NCI-H187 (cell line): ENCODE measurements at places on chromosomes 12 and 14.

DNA sequence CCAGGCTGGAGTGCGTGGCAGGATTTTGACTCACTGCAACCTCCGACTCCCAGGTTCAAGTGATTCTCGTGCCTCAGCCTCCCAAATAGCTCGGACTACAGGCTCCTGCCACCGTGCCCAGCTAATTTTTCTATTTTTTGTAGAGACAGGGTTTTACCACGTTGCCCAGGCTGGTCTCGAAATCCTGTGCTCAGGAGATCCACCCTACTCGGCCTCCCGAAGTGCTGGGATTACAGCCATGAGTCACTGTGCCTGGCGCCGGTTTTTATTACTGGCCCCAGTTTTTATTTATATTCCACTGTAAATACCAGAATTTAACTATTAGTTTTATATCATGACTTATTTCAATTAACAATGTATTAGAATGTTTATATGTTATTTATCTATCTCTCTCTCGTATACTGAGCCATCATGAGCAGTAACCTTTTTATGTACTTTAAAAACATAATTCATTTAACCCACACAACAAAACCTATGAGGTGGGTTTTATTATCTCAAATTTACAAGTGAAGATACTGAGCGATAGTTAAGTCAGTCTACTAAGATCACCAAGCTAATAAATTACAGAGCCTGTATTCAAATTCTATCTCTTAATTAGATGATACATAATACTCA lies 47.8 kb downstream of the HECTD1 start:
- DNase-seq: no peak

DNA sequence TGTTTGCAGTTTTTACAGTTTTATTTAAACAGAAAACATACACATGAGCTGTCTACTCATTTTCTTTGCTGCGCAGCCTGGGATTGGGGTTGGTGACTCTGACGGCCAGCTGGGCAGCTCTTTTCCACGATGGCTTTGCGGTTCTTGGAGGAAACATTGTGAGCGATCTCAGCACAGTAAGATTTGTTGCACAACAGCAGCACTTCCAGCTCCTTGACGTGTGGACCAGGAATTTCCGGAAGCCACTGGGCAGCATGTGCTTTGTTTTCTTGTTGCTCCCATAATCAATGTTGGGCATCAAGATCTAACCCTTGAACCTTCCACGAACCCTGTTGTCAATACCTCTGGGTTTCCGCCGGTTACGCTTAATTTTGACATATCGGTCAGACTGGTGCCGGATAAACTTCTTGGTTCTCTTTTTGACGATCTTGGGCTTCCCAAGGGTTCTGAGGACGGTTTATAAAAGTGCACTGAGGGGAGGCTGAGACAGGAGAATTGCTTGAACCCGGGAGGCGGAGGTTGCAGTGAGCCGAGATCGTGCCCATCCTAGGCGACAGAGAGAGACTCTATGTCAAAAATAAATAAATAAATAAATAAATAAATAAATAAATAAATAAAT lies 21.8 kb downstream of the FKBP11 start:
- DNase-seq: no peak

DNA sequence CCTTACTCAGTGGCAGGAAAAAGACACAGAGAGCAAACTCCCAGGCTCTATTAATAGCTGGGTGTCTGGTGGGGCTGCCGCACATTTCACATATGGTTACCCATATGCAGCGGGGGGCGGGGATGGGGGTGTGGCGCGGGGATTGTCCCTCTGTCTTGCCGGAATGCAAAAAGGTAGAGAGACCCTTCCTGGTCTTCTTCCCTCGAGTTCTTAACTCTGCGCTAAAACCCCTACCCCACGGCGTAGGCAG lies 1.7 kb downstream of the PRMT8 start:
- DNase-seq: no peak

DNA sequence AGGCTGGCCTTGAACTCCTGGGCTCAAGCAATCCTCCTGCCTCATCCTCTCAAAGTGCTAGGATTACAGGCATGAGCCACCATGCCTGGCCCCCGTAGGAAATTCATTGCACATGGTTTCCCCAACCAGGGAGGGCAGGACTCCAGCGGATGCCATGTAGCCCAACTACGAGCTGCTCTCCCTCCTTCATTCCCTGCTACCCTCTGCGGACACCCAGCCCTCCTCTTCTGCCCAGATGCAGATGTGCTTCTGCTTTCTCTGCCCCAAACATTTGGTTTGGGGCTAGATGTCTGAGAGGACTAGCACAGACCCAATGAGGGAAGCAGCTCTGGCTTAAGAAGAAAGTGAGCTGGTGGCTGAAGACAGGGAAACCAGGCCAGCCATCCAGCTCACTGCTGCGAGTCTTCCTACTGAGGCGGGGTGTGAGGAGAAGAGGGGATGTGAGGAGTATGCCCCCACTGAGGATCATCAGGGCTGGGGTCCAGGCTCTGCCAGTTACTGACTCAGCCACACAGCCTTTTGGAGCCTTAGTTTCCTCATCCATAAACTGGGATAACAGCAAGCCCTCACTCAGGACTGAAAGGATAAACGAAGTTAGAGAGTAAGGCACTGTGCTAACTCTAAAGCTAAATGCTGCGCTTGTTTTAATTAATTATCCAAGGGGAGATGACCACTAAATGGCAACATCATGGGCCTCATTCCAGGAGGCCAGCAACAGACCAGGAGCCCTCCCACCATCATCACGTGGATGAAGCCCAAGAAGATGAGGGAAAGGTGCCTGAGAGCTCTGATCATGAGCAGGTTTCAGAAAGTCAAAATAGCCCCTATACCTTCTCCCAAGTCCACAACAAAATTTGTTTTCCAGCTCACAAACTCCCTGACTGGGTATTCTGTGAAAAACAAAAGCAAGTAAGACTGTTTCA lies 10.9 kb downstream of the CTDSP2 start:
- DNase-seq: no peak

DNA sequence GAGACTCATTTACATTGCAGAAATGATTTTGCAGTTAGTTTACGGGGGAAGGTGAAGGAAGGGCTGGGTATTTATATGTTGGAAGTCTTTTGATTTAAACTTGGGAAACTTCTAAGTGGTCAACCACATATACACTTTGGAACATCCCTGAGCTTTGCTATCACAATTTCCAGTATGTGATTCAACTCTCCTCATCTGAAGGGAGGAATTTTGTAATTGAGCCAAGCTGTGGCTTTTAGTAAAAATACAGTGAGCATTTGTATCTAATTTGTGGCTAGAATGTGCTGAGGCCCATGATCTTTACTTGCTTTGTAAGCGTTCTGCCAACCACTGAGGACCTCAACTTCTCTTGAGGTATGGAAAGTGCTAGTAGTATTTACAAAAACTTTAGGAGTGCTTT lies 235.0 kb upstream of the PDZRN4 start:
- DNase-seq: no peak

DNA sequence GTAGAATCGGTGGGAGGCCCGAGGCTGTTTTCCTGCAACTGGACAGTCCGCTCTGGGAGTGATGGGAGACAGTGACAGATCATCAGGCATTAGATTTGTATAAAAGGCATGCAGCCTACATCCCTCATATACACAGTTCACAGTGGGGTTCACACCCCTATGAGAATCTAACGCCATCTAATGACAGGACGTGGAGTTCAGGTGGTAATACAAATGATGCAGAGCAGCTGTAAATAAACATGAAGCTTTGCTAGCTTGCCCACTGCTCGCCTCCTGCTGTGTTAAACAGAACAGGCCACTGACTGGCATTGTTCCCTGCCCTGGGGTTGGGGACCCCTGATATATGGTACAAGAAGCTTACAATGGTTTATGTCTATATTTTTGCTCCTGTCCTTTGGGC lies 179.0 kb downstream of the LRFN5 start:
- no peak for DNase-seq

- DNase-seq: no peak
Observed at GRCh38 chr14:103741876-103742275, 26.3 kb downstream of the ZFYVE21 start.

- peak; percentile 4 for DNase-seq
Observed at GRCh38 chr12:32365473-32366064, 33.8 kb upstream of the FGD4 start.

- no peak for DNase-seq
Observed at GRCh38 chr12:67354322-67354721, 85.2 kb downstream of the CAND1 start.

GRCh38 chr12:88698471-88698870 lies 118.2 kb upstream of the KITLG start:
- DNase-seq: no peak

- no peak for DNase-seq
Observed at GRCh38 chr14:85273099-85273677, 256.8 kb upstream of the FLRT2 start.

DNA sequence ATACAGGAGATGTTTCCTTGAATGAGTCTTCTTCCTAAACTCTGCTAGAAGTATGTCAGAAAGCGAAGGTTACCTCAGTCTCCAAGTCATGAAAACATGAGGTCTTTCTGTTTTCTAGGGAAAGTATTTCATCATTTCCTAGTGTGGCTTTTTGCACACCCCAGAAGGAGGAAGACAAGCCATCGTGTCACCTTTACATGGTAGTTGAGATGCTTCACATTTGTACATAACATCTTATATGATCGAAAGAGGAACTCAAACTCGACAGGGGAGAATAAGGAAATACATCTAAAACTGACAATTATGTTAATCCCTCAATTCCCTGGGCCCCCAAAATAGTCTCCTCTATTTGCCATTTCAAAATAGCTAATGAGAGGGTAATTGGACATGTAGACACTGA lies 214.1 kb upstream of the PLEKHG7 start:
- no peak for DNase-seq

DNA sequence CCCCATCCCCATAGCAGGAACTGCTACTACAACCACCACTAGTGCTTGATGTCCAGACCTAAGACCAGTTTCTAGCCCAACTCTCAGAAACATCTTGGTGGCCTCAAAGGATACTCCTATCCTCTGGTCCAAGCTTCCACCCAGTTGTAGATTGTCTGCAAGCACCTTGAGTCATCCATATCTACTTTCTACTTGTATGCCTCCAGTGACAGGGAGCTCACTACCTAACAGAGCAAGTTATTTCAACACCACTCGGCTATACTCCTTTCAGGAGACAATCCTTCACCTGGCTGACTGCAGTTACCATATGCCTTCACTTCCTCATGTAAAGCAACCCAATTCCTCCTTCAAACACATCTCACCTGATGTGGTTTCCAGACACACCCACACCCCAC lies 49.5 kb downstream of the KDM2B start:
- no peak for DNase-seq

DNA sequence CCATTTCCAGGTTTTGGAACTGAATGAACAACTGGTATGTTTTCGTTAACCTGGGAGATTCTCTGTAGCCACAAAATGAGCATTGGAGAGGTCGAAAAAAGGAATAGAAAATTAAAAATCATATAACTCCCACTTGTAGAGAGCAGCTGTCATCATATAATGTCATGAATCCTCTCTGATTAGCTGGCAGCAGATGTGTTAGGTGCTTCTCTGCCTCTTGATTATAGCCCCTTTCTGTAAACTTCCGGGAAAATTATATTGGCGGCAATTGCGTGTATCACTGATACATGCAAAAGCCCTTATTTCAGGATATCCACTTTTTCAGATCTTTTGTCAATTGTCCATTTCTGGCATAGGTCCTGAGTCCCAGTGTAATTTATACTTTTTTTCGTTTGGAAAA lies 31.7 kb downstream of the FGD4 start:
- DNase-seq: no peak

GRCh38 chr12:4168036-4168435 lies 105.5 kb upstream of the CCND2 start:
- DNase-seq: no peak

- no peak for DNase-seq
Observed at GRCh38 chr14:88411039-88411438, 25.6 kb downstream of the SPATA7 start.

DNA sequence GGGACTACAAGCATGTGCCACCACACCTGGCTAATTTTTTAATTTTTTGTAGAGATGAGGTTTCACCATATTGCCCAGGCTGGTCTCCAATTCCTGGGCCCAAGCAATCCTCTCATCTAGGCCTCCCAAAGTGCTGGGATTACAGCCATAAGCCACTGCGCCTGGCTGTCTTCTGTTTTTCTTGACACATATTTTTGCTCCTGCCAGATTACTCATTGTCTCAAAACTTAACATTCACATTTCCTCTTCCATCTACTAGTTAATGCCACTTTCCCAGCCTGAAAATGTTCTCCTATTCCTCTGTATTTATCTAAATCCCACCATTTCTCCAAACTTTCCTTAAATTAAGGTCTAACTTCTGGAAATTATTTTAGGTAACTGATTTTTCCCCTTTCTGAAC lies 36.2 kb upstream of the KCNH3 start:
- DNase-seq: no peak

DNA sequence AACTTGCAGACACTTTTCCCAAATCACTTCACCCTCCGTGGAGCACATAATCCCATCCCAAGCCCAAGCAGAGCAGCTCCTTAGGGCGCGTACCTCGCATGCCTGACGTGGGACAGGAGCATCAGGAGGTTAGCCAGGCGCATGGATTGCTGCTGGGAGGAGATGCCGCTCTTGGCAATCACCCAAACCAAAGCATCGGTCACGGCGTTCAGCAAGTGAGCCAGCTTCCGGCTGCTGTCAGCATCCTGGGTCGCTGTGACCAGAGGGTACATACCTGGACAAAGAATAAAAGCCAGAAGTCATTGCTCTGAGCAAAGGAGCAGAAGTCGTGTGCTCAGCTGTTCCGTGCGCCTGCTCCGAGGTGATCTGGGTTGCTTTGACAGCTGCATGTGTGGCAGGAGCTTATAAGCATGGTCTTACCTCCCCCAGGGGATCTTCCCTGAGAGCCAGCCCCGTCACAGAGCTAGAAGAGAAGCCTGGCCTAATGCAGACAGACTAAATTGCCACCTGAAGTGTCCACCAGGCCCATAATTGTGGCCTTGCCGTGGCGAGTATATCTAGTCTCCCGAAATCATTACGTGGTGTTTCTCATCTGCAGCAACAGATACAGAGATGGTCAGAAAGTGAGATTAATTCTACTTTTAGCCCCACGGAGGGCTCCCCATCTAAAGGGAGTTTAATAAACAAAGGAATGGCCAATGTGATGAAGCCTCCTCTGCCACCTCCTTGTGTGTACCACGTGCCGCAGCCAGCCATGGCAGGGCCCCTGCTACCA lies 59.1 kb downstream of the ESR2 start:
- peak; percentile 36 for DNase-seq

GRCh38 chr14:87996291-87996592 lies 3.3 kb upstream of the GALC start:
- no peak for DNase-seq

DNA sequence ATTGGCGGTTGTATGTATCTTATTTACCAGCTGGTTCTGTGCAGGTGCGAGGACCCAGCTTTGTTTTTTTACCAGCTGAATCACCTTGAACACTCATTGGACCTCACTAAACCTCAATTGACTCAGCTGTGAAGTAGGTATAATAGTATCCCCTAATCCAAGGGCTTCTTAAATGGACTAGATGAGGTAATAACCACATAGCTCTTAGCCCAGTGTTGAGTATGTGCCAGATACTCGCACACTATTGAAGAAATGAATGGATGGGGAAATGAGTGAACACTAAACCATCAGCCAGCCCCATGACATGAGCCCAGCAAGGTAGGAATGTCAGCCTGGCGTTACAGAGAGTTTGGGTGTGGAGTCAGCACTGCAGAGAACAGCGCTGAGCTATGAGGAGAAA lies 79.7 kb downstream of the RIMBP2 start:
- DNase-seq: no peak
